ENCODE measurements at places on chromosomes 2 and 18. TPM values are rescaled to one million over a fixed set of nuclear protein-coding genes. Genes with fewer than 3 reads are reported as not detected.

ALPI gene
- 4.4 TPM for total RNA-seq

SPATA3 gene
- not detected for total RNA-seq

ASTL gene
- not detected for total RNA-seq

ACOXL gene
- total RNA-seq = 2.9 TPM

CDK5R2 gene
- 0.18 TPM for total RNA-seq

KIAA2012 gene
- total RNA-seq = 0.37 TPM
